ENCODE measurements at places on chromosomes 4 and X.

- no peak for DNase-seq
Observed at GRCh38 chrX:51406688-51407519, 74.3 kb downstream of the NUDT10 start.

GRCh38 chr4:156390599-156391324 is 437.1 kb upstream of the CTSO start:
- no peak for DNase-seq

DNA sequence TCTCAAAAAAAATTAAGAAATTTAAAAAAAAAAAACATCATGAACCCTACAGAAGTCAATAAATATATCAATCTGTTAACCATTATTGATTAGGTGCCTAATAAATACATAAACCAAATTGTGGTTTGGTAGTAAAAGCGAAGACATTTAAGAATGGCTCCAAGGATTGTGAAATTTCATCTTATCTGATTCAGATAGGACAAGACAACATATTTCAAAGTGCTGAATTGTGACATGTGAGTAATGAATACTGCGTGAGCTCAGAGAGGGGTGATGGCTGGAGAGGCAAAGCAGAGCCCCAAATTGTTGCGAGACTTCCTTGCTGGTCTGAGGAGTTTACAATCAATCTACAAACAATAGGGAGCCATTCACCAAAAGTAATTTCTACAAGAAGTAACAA is 8.2 kb downstream of the AMBN start:
- DNase-seq = no peak

GRCh38 chr4:89158884-89159503 is 47.7 kb downstream of the TIGD2 start:
- no peak for DNase-seq

GRCh38 chr4:55989766-55990165 is 41.0 kb downstream of the CEP135 start:
- DNase-seq = no peak

DNA sequence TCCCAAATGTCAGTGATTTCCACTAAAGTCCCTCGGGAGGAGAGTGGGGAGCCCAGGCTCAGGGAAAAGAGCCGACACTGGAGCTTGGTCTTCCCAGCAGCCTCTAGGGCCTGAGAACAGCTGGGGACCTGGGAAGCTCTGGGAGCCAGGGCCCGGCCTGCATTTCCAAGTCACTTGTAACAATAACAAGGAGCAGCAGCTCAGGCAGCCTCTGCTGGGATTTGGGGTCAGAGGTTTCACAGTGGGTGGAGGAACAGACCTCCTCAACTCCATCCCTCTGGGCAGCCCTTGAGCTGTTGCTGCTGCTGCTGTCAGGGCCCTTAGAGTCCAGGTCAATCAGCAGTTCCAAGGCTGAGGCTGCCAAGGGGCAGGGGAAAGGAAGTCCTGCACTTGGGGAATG is 11.1 kb downstream of the STARD8 start:
- DNase-seq = no peak

DNA sequence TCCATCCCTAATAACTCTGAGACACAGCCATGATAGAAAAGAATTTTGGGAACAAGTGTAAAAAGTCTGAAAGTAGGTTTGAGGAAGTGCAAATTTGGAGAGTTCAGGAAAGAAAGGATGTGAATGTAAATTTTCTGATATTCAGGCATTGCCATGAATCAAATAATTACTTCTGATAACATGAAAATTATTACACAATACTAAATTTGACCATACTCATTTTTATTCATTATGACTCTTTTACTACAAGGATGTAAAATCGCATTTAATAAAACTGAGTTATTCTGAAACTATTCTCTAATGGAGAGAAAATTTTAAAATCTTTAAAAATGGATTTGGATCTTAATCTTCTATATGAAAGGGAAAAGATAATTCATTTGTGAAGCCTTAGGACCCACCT is 33.8 kb upstream of the NPY2R start:
- no peak for DNase-seq

DNA sequence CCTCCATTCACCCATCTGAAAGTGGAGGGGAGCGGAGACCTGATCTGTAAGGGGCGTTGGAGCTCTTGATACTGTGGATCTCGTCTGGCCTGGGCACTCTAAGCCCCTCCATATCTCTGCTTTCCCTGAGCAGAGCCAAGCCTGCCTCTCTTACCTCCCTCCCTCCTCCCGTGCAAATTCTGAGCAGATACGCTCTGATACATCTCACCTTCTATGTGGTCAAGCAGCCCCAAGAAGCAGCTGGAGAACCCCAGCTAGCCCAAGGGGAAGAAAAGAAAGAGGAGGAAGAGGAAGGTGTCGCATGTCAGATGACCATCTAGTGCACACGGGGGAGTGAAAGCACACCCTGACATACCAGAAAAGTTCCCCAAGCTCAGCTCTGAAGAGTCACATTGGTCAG is 1.9 kb upstream of the DGAT2L6 start:
- DNase-seq = no peak

- no peak for DNase-seq
Observed at GRCh38 chr4:184699941-184700340, 34.0 kb downstream of the CENPU start.

DNA sequence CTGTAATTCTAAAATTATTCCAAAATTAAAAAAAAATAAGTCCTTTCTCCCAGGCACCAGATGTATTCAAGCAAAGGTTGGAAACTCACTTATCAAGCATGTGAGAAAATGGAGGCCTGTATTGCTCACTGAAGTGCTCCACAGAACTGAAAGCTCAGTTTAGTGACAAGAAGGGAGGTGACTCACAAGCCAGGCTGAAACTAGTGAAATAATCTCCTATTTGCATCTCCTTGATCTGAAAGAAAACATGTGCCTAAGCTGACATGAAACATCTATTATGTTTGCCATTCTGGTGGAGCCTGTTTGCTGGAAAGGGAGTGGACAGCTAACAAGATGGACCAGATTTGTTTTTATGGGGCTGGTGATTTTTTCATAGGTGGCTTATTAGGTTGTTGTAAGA is 54.0 kb upstream of the AMELX start:
- DNase-seq = no peak

DNA sequence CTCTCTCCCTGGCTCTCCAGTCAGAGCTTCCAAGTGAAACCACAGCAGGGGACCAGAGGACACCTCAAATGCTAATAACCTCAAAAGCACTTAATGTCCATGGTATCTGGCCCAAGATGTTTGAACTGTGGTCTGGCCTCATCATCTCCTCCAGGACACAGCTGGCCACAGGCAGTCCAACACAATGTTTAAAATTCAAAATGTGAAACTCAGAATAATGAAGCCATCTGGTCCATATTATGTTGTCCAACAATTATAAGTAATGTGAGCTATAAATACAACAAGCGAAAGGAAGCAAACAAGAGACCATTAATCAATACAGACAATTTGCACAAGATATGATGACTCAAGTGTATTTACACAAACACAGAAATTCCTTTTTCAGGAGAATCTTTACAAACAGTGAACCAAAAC is 90.7 kb upstream of the S100G start:
- no peak for DNase-seq

GRCh38 chr4:168864821-168865541 is 145.1 kb downstream of the CBR4 start:
- peak; percentile 48 for DNase-seq

GRCh38 chrX:130108647-130109428 is 1.5 kb downstream of the ELF4 start:
- DNase-seq = no peak

DNA sequence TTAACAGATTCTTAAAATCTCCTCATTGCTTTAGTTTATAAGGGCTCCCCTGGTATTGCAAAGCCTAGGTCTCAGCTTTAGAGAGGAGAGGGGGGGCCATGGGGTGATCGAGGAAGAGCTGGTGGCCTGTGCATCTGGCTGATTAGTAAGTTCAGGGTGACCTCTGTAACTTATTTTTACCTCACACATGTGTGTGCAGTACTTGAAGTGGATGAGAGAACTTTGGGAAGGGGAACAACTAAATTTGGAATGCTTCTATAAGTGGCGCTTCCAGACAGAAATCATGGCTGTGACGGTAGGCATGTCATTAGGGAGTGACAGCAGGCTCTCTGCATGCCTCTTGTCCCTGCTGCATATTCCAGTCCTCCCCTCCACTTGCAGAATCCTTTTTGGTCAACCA is 41.9 kb downstream of the FRAS1 start:
- no peak for DNase-seq

DNA sequence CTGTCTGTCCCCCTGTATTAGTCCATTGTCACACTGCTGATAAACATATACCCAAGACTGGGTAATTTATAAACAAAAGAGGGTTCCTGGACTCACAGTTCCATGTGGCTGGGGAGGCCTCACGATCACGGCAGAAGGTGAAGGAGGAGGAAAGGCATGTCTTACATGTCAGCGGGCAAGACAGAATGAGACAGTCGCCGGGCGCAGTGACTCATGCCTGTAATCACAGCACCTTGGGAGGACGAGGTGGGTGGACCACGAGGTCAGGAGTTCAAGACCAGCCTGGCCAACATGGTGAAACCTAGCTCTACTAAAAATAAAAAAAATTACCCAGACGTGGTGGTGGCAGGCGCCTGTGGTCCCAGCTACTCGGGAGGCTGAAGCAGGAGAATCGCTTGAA is 24.7 kb downstream of the IL3RA start:
- DNase-seq = no peak

- no peak for DNase-seq
Observed at GRCh38 chrX:137044893-137045292, 11.1 kb upstream of the GPR101 start.

- no peak for DNase-seq
Observed at GRCh38 chr4:32778025-32778424, 2057.9 kb downstream of the PCDH7 start.

DNA sequence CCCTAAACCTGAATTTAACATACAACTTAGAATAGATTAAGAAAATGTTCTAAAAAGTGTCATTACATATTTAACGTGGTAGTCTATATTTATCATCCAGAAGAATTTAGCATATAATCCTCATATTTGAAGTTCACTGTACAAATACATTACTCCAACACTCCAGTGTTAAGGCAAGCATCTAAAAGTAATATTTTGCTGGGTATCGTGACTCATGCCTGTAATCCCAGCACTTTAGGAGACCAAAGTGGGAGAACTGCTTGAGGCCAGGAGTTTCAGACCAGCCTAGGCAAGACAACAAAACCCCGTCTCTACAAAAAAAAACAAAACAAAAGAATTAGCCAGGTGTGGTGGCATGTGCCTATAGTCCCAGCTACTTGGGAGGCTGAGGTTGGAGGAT is 24.8 kb downstream of the LRBA start:
- no peak for DNase-seq

DNA sequence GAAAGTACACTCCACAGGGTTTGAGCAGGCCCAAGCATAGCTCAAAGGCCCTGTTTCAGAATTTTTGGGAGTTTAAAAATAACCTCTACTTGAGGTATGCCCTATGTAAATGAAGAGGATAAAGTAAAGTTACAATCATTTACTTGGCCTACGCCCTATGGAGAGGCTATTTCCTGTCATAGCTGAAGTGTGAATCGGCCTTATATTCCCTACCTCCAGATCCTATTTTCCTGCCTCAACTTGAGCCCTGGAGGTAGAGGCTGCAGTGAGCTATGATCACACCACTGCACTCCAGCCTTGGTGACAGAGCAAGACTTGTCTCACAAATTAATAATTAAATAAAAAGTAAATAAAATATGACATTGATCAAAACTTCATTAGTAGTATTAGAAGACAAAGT is 11.5 kb upstream of the TXLNG start:
- DNase-seq = no peak

DNA sequence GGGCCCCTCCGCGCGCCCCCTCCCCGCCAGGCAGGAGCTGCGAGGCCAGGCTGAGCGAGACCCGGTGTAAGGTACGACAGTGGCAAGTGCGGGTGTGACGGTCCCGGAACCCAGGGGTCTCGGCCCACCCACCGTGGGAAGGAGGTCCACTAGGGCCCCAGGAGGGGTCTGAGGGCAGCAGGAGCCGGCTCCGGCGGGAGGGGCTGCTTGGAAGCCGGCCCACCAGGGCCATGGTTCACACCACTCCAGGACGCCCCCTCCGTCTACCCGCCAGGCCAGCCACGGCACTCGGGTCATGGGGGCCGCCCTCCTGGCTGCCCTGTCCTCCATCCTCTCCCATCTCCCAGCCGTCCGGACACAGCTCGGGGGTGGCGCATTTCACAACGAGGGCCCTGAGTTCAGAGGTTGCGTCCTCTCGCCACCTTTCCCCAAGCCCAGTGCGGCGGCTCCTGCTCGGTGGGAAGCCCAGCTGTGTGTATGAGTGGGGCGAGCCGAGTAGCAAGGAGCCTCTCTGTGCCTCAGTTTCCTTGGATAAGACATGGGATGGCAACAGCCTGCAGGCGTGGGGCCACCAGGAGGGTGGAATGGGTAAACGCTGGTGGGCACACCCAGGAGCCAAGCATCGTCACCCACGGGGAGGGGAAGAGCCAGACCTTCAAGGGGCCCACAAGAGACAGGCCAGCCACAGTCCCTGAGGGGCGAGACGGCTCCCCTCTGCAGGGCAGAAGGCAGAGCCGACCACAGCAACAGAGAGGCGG is 81.3 kb downstream of the FAM53A start:
- no peak for DNase-seq

- DNase-seq = no peak
Observed at GRCh38 chrX:124455966-124456365, 109.6 kb downstream of the SH2D1A start.

DNA sequence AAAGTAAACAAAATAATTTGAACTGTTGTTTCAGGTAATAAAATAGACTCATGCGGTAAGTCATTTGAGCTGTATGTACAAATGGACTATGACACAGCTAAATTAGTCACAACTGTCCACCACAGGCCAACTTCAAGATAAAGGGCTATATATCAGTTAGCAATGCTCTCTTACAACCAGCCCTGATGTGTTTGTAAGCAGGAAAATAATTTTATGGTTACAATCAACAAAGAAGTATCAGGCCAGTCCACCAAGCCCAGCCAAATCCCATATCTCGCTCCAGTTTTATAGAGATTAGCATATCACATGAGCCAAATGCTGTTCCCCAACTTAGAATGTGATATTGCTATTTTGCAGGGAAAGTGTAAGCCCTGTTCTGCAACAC is 511 bp upstream of the DUSP21 start:
- DNase-seq = no peak

DNA sequence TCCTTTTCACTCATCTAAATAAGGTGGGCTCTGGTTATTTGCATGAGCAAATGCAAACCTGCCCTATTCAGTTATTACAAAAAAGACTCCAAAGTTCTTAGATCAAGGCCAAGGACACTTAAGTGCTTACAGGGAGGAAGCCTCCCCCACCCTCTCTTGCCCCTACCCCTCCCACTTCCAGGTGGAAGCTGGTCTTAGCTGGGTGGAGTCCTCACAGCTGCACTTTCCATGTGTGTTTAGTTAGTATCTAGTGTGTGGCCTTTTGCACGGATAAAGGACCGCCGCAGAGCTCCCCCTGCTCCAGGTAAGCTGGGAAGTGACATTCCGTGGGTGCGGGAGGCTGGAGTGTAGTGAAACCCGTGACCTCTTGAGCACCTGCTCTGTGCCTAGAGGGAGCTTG is at the start of gene TRIM75:
TSS of gene TRIM75 (plus strand) at position 222 of the 400 bp plus-strand sequence. CDS start 5,282 bp downstream, outside the sequence.
- DNase-seq = no peak

GRCh38 chrX:119042996-119043395 is 29.8 kb upstream of the CT47C1 start:
- DNase-seq = no peak

DNA sequence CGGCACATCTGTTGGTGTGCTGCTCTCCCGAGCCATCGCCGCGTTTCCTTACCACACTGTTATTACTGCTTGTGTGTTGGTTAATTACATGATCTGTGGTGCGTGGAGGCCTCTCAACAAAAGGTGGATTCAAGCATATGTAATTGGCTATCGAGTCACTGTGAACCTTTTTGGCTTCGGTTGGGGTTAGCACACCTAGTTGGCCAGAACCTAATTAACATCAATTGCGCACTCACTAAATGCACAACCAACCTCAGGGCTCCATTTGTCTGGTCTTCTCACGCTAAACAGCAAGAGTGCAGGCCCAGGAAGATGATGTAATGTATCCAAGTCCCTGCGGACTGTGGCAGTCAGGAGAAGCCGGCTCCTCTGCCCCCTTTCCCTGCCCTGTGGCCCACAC is 17.4 kb downstream of the ENPP6 start:
- DNase-seq = no peak
